ENCODE measurements at places on chromosomes 11 and 22.

DNA sequence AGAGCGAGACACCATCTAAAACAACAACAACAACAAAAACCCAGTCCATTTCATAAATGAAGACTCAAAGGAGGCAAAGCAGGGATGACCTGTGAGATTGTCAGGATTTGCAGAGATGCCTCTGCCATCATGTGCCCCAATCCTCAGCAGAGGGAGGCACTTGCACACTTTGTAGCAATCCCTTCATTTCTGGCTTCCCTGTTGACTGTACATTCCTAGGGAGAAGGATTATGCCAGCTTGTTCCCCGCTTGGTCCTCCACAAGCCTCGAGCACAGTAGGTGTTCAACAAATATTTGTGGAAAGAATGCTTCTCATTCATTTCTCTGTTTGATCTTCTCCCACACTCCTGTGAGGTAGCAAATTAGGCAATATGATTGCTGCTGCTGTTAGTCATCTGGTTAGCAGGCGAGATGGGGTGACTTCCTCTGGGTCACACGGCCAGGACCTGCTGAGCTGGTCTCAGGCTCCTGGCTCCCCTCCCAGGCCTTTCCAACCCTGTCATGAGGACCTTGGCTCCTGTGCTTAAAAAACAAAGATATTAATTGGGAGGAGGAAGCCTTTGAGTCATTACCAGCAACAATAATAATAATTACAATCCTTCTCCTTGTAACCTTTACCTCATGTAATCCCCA, 34.1 kb downstream of the LIF start:
- DNase-seq = peak; percentile 93

GRCh38 chr11:67160872-67161783, 42.1 kb downstream of the KDM2A start:
- DNase-seq = no peak

GRCh38 chr22:29073618-29074275, 912 bp downstream of the KREMEN1 start:
- DNase-seq = peak; percentile 46

GRCh38 chr22:32130464-32130863, 28.6 kb downstream of the C22orf42 start:
- peak; percentile 38 for DNase-seq

GRCh38 chr11:73275381-73275750, 3.2 kb downstream of the P2RY6 start:
- DNase-seq = no peak

DNA sequence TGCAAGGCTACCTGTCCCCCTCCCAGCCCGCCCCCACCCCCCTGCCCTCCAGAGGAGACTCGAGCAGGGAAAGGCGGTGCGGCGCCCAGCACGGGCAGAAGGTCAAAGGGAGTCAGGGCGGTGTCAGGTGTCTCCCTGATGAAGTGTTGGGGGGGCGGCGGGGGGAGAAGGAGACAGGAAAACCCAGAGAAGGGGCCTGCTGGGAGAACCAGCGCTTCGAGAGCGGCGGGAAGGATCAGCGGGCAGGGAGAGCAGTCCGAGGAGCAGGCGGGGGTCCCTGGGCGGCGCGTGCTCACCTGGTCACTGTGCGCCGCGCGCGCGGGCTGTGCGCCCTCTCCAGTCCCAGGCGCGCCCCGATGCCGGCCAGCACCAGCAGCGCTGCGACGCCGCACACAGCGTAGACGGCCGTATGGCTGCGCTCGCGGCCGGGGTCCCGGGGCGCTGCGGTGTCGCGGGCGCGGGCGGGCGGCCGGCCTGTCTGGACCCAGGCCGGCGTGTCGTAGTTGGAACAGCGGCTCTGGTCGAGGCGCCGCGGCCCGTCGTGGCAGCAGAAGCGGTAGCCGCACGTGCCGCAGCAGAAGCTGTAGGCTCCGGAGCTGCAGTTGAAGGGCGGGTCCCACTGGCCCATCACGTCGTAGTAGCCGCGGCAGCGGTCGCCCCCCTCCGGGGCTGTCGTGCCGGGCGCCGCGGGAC, 886 bp downstream of the SHISA8 start:
- DNase-seq = peak; percentile 24

DNA sequence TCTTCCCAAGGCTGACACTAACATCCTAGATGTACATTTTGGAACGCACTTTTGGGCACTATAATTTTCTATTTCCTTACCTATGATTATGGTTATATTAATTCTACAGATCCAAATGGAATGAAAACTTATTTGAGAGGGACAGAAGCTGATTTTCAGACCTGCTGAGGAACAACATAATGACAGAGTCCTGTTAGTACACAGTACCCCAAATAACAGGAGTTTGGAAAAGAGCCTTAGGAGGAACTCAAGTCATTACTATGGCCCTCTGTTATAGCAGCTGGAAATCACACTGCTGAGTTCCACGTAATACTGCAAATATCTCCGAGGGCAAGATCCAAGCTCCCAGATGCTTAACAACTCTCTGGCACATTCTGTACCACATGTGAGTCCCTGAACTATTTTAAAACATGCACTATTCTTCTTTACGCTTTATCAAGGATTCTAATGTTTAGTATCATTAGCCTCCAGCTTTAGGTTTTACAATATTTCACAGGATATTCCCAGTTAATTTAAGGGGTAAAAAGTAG, 1027.7 kb upstream of the CCDC90B start:
- no peak for DNase-seq

DNA sequence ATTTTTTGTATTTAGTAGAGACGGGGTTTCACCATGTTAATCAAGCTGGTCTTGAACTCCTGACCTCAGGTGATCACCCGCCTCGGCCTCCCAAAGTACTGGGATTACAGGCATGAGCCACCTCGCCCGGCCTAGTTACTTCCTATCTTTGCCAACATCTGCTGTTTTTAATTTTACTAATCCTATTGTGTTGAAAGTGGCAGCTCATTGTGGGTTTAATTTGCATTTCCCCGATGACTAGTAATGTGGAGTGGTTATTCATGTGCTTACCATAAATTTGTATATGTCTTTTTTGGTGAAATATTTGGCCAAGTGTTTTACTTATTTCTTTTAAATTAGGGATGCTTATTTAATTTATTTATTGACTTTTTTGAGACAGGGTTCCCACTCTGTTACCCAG, 74.2 kb upstream of the SLC25A18 start:
- DNase-seq = no peak

DNA sequence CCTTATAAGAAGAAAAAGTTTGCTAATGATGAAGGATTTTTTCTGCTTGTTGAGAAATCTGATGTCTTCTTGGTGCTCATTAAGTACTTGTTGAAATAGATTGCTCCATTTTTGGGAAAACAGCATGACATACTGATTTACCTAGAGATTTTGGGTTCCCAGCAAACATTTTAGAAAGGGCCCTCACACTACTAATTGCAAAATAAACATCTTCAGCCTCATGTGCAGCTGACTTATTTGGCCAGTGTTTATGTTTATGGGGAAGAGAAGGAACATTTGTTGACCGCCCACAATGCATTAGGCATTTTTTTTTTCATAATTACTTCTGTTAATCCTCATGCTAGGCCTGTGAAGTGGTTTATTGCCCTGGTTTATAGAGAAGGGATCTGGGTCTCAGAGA, 40.1 kb downstream of the LDLRAD3 start:
- peak; percentile 71 for DNase-seq
